ENCODE measurements at places on chromosomes 1 and 21.

DNA sequence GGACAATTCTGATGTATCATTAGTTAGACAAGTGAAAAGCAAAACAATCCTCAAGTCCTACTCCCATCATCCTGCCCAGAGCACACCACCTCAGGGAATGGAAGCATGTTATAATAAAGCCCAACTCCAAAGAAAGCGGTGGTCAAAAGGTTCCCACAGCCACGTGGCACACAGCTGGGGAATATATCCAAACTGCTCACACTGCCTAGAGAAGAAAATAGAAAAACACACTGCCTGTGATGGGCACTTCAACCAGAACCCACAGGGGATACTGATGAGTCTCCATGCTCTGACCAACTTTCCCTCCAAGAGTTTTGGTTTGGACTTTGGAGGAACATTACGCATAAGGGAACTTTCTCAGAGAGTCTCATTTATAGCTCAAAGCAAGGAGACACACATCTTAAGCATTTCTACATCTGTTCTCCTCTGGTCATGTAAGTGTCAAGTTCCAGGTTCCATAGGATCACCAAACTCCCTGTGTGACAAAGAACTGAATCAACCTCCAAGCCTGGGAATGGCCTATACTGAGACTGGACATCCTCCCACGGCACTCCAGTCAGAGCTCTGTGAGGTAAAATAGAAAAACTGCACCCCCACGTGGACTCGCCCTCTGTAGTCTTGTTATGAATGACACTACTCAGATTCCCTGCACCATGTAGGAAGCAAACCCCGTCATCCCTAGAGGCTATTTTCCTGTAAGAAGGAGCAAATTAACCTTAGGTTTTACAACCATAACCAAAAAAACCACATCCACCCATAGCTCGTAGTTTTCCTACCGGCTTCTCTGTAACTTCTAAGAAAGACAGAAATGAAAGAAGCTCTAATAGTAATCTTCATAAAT is 12.2 kb downstream of the DSTYK start:
- no peak for DNase-seq

- DNase-seq, result no peak
Measured at GRCh38 chr1:167185062-167185461, 35.6 kb upstream of the POU2F1 start.

- DNase-seq, result no peak
Measured at GRCh38 chr1:174789399-174789798, 210.3 kb upstream of the CACYBP start.

GRCh38 chr1:110060034-110060661 is 10.3 kb downstream of the ALX3 start:
- no peak for DNase-seq

DNA sequence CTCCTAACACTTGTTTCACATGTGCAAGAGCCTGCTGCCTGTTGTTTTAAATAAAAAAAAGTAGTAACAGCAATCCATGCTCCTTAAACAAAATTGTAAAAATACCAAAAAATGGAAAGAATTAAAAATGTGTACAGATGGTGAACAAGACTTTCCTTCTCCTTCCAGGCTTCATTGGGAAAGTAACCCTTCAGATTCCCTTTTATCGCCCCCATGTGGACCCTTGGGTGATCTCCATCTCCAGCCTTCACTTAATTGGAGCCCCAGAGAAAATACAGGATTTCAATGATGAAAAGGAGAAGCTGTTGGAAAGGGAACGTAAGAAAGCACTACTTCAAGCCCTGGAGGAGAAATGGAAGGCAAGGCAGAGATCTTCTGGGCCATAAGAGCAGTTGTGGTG is 14.2 kb downstream of the VPS13D start:
- DNase-seq, result no peak

DNA sequence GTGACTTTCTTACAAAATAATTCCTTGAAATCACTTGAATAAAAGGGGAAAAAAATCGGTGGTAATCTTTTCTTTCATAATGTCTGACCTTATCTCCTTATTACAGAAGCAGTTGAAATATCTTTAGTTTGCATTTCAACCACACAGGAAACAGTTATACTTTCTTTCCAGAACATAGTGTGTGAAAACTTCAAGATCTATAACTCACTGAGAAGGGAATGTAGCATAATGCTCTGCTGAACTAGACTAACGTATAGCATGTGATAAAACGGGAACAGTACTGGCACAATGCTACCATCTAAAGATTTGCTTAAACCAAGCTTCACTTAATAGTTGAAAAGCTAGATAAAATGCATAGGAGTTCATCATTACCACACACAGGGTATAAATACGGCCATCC is 45.0 kb downstream of the VAV3 start:
- DNase-seq, result no peak

- peak; percentile 75 for DNase-seq
Measured at GRCh38 chr21:46179708-46180078, 4.6 kb downstream of the SPATC1L start.

DNA sequence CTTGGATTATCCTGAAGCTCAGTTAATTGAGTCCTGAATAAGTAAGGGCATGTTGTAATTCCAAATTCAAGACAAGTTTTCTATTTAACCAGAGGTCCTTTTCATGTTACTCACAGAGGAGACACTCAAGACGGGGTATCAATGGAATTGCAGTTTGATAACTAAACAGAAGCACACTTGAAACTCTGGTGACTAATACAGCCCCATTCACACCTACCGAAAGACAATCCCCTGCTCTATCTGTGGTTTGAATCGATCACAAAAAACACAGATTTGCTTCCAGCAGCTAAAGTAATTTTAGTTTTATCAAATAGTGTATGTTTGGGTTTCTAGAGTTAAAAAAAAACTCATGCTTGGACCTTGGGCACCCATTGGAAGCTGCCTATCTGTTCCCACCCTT is 60.4 kb downstream of the TEX35 start:
- no peak for DNase-seq

DNA sequence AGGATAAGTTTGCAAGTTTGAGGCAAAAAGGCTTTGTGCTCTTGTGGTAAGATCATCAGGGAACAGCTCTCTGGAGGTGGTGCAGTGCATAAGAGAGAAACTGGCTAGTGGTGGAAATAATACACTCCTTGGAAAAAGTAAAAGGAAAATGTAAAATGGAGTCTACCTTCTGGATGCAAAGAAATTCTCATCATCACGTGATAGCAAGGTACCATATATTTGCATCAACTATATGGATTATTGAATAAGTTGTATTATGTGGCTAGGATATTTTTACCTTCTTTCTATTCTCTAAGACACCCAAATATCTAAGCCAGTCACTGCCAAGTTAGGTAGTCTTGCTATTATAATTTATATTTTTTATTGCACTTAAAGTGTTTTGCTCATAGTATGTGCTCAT is 14.0 kb upstream of the LRRC7 start:
- DNase-seq, result no peak

DNA sequence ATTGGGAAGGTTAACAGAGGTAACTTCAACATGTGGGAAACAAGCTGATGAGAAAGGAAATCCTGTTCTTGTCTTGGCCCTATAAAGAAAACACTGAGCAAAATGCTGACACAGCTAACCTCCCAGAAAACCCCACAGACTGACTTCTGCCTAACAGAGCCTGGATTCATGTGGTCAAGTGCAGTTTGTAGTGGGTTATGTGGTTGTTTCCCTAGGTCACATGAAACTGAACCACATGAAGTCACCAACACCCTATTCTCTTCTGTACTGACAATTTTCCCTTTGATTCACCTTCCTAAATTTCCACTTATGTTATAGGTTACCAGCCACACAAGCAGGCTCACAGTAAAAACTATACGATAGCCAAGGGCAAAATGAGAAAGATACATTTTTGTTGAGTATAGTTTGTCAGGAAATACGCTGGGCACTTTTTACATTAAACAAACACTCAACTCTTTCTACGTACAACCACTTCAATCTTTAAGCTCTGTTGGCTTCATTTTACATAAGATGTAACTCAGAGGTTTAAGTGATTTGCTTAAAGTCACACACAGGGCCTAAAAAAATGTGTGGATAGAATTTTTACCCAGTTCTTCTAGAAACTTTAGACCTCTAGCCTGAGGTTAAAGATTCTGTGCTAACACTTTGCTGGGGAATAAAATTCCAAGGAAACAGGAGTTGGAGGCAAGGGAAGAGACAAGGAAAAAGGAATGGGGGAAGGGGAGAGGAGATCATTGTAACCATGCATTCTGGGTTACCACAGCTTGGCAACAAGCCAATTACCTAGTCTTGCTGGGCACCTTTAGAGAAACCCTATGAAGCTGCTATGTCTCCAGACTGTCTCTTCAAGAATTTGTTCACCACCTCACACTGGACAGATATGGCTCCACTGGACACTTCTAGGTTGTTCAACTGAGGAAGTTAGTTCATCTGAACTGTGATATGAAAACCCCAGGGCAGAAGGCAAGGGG is 601.6 kb upstream of the USP24 start:
- DNase-seq, result no peak

DNA sequence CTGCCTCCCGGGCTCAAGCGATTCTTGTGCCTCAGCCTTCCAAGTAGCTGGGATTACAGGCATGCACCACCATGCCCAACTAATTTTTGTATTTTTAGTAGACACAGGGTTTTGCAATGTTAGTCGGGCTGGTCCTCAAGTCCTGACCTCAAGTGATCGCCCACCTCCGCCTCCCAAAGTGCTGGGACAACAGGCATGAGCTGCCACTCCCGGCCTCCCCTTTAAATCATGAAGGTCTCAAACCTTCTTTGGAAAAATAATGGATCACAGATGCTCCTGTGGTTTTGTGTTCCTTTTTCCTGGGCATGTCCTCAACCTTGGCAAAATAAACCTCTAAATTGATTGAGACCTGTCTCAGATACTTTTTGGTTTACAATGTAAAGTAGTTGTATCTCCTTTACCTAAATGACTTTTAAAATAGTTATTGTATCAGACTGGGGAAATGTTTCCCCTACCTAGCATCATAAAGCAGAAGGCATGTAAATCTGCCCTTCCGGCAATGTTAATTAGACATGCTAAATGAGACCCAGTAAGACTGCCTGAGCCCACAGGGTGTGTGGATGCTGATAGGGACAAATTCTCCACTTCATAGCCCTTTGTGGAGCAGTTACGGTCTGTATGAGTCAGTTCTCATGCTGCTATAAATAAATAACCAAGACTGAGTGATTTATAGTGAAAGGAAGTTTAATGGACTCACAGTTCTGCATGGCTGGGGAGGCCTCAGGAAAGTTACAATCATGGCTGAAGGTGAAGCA is 27.8 kb downstream of the CBR1 start:
- DNase-seq, result no peak

DNA sequence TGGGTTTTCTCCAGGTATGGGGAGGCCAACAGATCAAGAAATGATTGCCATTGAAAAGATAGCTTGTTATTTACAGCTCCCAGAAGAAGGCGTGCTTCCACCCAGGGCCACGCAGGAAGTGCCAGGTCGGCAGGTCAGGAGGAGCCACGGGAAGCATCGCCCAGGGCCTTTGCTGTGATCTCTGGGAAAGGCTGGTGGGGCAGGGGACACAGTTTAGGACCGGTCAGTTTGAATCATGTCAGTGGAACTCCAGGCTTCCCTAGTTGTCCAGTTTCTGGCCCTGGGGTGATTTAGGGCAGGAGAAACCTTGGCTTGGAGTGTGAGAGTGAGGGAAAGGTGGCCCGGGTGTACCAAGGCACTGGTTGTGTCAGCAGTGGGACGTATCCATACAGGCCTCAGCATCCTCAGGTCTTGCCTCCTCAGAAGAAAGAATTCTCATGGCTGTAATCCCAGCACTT is 11.4 kb downstream of the PLA2G5 start:
- no peak for DNase-seq

- no peak for DNase-seq
Measured at GRCh38 chr1:223136086-223136485, 7.0 kb downstream of the TLR5 start.

Measured in osteocyte (in vitro differentiated cells).